A549 treated with dexamethasone at 1 μM for 4 hours (cell line): ENCODE measurements at places on chromosomes 7 and 10. TPM values are rescaled to one million over a fixed set of nuclear protein-coding genes. Genes with fewer than 3 reads are reported as not detected.

The ACBD7 gene
- 1.2 to 1.5 TPM (median 1.4 TPM) in 5 replicates for total RNA-seq

The TMEM213 gene
- not detected in 5 replicates for total RNA-seq

The MYL10 gene
- not detected in 5 replicates for total RNA-seq

The DNAJB9 gene
- total RNA-seq = 8.7 to 10.8 TPM (median 10.0 TPM) in 5 replicates

The CCT6A gene
- 251 to 285 TPM (median 265 TPM) in 5 replicates for total RNA-seq

The ZNF775 gene
- total RNA-seq = 3.7 to 6.8 TPM (median 4.9 TPM) in 5 replicates

The MALRD1 gene
- total RNA-seq = not detected in 5 replicates

The CALCR gene
- total RNA-seq = 0.05 to 0.08 TPM (median 0.06 TPM) in 3 of 5 replicates, not detected in the others

The ADRA2A gene
- 0.10 to 0.27 TPM (median 0.18 TPM) in 5 replicates for total RNA-seq

The TRIM8 gene
- 42.9 to 55.7 TPM (median 54.4 TPM) in 5 replicates for total RNA-seq

The H2BK1 gene
- total RNA-seq = not detected in 5 replicates

The ST8SIA6 gene
- 0.03 to 0.19 TPM (median 0.08 TPM) in 4 of 5 replicates, not detected in the other for total RNA-seq

The PRTFDC1 gene
- 15.0 to 18.0 TPM (median 16.6 TPM) in 5 replicates for total RNA-seq

The CALML3 gene
- total RNA-seq = 0.02 TPM in 1 of 5 replicates, not detected in the others

The RBP3 gene
- total RNA-seq = not detected in 5 replicates

The SPDYE6 gene
- total RNA-seq = not detected in 5 replicates

The MSS51 gene
- 0.26 to 0.57 TPM (median 0.38 TPM) in 5 replicates for total RNA-seq

The MKI67 gene
- total RNA-seq = 59.9 to 84.8 TPM (median 80.7 TPM) in 5 replicates

The PRLHR gene
- total RNA-seq = 0.01 TPM in 1 of 5 replicates, not detected in the others
